Mucosa of gallbladder (tissue), 1 donor: ENCODE measurements at places on chromosomes 2 and 18. TPM values are rescaled to one million over a fixed set of nuclear protein-coding genes. Genes with fewer than 3 reads are reported as not detected.

- DNase-seq, result no peak
Measured at GRCh38 chr2:191183516-191183915, 32.7 kb upstream of the STAT4 start.

DNA sequence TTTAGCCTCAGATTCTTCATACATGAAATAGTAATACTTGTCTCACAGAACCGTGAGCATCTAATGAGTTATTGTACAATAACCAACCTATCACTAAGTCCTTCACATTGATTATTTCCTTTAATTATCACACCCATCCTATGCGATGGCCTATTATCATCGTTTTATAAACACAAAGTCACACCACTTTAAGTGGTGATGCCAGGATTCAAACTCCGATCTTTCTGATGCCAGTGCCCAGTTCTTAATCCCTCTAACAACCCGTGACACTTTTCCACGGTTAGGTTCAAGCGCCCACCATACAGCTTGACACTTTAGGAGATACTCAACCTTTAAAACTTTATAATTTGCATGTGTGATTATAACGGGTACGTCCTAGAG lies 523 bp upstream of the ALMS1 start:
- no peak for DNase-seq

The UGT1A6 gene
- total RNA-seq, result 6.3 TPM

The MYO7B gene
- 125 TPM for total RNA-seq

The CD8B gene
- total RNA-seq, result 4.1 TPM
